Kasumi-1 (cell line): ENCODE measurements at places on chromosomes 7 and 10.

DNA sequence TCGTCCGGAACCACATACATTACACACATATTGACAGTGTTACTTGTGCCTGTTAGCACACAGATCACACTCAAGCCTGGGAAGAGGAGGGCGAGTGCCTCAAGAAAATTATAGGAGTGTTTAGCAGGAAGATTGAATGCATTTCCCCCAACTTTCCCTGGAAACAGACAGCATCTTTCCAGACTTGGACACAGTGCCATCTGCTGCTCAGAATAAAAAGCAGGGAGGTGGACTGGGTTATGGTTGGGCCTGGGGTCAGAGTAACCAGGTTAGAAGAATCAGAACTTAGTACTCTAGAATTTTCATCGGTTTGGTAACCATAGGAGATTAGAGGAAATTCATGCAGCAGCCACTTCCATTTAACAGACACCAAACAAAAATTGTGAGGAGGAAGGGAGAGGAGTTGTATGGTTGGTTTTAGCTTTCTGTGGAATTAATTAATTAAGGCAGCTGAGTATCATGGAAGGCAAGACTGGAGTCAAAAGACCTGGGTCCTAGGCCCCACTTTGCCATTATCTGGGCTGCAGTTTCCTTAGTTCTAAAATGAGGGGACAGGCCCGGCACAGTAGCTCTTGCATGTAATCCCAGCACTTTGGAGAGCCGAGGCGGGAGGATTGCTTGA is 43.4 kb upstream of the OPTN start:
- no peak for DNase-seq

DNA sequence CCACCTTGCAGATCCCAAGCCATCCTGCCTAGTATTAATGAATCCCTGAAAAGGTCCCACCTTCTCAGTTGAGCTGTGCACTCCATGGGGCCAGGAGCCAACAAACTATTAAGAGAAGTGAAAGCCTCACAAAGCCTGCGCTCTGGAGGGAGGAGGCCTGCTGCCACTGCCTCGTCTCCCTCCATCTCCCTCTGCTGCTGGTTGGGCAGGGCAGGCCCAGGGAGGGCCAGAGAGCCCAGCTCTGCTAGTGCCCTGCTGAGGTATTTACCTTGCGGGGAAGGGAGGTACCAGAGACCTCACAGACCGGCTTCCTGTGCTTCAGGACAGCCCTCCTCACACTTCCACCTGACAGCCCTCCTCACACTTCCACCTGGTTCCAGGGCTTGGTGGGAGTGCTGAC is 171.5 kb downstream of the SH3PXD2A start:
- no peak for DNase-seq

- no peak for DNase-seq
Measured at GRCh38 chr10:4280461-4281189, 495.6 kb upstream of the KLF6 start.

DNA sequence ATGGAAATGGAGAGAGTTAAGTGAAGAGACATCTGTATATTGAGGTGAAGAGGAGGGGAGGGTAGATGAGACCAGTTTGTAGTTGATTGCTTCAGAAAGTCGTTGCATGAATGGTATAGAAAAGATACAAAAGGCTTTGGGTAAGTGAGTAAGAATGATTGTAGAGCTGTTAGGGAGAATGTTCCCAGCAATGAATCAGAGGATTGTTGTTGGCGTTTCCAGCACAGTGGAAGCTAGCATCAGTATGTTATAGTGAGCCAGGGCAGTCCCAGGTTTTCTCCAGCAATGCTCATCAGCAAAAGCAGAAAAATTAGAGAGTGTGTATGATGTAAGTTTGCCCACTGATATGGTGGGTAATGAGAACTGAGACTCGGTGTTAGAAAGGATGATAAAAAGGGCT is 15.4 kb upstream of the CDK6 start:
- no peak for DNase-seq

DNA sequence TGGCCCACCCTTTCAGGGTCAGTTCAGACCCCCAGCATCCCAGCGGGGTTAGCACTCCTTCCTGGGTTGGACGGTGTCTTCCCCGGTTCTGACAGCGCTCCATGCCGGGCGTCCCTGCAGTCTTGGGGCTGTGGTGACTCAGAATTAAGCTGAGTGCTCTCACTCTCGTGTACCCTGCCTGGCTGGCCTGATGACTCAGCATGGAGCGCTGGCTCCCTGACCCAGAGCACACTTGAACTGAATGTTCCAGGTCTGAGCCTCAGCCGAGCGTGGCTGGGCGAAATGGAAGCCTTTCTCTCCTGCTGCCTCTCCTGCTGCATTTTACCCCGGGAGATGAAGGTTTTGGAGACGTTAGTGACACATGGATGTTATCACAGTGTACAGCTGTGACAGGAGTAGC is 7.1 kb downstream of the BAG3 start:
- DNase-seq, result peak; percentile 54

DNA sequence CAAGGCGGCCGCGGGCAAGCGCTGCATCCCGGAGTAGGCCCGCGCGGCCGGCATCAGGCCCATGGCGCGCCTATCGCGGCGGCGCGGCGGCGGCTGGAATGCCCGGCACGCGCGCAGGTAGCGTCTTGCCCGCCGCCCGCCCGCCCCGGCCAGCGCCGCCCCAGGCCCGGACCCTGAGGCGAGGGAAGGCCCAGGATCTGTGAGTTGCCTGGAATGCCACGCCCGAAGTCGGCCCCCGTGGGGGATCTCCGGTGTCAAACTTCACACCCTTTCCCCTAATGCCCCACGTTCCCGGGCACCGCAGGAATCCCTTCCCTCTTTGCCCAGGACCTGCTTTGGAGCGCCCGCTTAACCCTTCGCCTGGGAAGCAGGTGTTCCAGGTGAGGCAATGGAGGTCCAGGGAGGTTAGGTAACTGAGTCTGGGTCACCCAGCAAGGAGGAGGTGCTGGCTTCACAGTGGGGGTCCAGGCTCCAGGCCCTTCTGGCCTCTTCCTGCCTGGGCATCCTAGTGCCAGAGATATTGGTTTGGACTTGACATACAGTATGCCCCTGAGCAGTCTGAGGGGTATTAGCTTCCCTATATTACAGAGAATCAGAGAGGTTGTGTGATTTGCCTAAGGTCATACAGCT is 138.1 kb downstream of the ARHGAP22 start:
- DNase-seq, result no peak

GRCh38 chr10:100562008-100562672 is 26.4 kb downstream of the HIF1AN start:
- DNase-seq, result peak; percentile 62

GRCh38 chr10:7111561-7111960 is 299.3 kb downstream of the SFMBT2 start:
- no peak for DNase-seq

- no peak for DNase-seq
Measured at GRCh38 chr10:130553826-130554225, 417.6 kb downstream of the GLRX3 start.

GRCh38 chr7:149825567-149826343 is 12.4 kb upstream of the ZNF862 start:
- DNase-seq, result no peak

GRCh38 chr10:20004087-20004523 is 187.9 kb downstream of the PLXDC2 start:
- DNase-seq, result peak; percentile 60

GRCh38 chr7:98575878-98576277 is 41.2 kb upstream of the NPTX2 start:
- no peak for DNase-seq

DNA sequence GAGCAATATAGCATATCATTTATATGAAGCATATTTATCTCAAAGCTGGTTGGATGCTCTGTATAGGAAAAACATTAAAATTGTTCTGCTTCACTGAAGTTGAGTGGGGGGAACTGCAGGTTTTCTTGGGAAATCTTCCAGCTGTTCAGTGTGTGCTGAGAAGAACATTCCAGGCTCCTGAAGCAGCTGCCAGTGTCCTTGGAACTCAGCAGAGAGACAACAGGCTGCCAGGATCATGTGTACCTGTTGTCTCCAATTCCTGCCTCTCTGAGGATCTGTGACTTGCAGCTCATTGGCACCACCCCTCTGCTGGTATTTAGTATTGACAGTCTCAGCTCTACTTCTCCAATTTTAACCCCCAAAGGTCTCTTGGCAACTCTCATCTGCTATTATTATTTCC is 42.3 kb upstream of the PRKG1 start:
- DNase-seq, result peak; percentile 39

DNA sequence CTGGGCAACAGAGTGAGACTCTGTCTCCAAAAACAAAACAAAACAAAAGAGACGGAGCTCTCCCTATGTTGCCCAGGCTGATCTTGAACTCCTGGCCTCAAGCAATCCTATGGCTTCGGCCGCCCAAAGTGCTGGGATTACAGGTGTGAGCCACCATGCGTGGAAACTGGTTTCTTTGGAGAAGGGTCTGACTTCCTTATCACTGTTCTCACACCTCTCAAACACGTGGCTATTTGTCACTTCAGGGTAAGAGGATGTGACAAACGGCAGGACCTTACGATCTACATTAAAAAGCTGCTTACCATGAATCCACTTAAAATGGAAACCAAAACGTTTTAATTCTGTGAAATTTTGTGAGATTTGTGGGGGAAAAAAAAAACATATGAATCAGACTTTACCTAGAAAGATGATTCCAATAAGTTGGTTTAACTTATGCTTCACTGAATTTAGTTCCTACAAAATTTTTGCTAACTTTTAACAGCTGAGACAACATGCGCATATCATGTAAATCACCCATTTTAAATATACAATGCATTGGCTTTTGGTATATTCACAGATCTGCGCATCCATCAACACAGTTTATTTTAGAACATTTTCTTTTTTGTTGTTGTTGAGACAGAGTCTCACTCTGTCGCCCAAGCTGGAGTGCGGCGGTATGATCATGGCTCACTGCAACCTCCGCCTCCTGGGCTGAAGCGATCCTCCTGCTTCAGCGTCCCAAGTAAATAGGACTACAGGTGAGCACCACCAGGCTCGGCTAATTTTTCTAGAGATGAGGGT is 18.7 kb upstream of the FOXK1 start:
- no peak for DNase-seq

DNA sequence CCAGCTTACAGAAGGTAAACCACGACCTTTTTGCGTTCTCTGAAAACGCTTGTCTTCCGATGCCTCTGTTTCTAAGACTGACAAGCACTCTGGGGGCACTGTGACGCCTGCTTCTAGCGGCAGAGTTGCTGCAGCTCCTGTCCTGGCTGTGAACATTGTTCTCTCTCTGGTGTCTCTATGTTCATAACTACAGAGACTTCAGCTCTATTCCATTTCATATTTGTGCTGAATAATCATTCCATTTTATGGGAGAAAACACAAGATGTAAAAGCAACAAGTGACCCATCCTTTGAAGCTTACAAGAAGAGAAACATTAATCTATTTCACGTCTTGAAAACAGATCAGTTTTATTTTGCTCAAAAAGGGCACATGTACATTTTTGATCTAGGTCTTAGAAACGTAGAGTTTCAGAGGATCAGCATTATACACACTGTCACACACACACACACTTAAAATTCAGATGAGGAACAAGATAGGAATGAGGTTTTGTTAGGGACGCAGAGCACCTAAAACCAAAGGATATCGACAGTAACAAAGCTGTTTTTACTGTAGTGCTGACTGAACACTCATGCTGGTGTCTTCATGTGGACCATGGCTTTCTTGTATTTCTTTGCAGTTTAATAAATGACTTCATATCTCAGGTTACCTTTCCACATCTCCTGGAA is 3.0 kb downstream of the IKZF1 start:
- DNase-seq, result peak; percentile 82
